Renal cortical epithelial cell (primary cell): ENCODE measurements at places on chromosomes 12 and 14.

DNA sequence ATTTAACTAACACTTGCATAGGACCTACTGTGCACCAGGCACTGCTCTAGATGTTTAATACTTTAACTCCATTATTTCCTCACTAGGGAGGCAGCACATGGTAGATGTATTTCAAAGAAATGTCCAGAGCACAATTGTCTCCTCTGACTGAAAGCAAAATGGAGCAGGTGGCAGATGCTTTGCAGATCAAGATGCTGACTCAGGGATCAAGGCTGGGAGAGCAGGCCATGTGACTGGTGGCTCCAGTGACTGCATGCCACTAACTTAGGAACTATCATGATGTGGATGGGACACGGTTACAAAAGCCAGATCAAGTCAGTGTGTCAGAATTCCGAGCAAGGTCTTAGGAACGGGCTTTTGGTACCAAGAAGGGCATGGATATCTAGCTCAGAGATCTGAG, 28.2 kb downstream of the SERPINA11 start:
- DNase-seq: no peak

DNA sequence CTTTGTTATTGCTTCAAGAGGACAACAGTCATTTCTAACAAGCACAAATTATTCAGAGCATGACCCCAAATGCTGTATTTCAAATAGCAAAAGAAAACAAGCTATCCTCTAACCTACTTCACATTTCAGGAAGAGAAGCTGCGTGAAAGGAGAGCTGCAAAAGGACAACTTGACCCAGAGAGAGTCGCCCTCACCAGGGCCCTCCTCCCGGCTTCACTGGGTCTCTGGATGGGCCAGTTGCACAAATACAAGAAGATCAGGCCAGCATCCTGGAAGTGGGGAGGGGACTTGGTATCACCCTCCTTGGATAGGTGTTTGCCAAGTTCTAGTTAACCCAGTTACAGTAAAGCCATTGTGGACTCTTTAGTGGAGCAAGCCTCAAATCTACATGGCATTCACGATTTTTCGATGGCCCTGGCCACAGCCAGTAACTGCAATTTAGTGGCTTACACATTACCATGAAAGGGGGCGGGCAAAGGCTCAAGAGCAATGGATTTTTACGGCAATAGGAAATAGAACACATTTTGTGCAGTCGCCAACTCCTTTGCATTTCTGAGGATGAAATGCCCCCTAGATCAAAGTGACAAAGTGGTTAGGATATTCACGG, 166.9 kb upstream of the DIO2 start:
- no peak for DNase-seq

DNA sequence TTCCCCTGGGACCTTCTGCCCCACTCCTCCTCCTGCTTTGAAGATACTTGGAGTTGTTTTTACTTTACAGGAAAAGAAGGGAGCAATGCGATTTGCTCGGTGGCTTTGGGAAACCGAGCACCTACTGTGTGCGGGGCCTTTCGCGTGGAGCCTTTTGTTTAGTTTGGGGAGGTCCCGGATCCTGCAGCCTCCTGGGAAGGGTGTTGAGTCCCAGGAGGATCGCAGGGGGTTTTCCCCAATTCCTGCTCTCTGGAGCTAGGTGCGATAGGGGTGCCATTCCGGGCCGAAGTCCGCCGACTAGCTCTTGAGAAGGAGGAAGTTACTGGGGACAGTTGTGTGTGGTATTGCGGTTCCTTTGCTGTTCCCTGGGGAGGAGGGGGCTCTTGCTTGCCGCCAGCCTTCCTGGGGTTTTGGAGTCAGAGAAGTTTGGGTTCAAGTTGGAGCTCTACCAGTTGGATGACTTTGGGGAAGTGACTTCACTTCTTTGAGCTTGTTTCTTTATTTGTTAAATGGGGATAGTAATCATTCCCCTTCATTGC, 1.1 kb downstream of the BRI3BP start:
- peak; percentile 14 for DNase-seq

- peak; percentile 46 for DNase-seq
Observed at GRCh38 chr14:20631880-20632389, 9.6 kb downstream of the OR6S1 start.

- DNase-seq: no peak
Observed at GRCh38 chr12:131372706-131373195, 338.1 kb upstream of the SFSWAP start.

DNA sequence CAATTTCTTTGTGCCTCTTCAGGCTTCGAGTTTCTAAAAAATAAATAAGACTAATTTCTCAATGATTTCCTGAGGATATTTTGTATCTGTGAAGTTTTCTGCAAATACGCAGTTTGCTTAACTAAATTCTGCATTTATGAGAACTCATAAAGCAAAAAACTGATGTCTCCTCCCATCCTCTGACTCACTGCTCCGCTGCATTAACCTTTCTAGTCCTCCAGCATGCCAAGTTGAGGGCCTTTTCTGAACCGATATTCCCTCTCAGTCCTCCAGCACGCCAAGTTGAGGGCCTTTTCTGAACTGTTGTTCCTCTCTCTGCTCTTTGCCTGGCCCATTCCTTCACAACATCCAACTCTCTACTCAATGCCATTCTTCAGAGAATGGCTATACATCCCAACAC, 3.2 kb downstream of the IPO8 start:
- DNase-seq: peak; percentile 1

GRCh38 chr14:78228702-78229327, 58.6 kb downstream of the NRXN3 start:
- DNase-seq: no peak

- DNase-seq: peak; percentile 26
Observed at GRCh38 chr12:50157259-50157658, 9.9 kb downstream of the CERS5 start.

- no peak for DNase-seq
Observed at GRCh38 chr12:32897281-32897610, 669 bp upstream of the PKP2 start.

DNA sequence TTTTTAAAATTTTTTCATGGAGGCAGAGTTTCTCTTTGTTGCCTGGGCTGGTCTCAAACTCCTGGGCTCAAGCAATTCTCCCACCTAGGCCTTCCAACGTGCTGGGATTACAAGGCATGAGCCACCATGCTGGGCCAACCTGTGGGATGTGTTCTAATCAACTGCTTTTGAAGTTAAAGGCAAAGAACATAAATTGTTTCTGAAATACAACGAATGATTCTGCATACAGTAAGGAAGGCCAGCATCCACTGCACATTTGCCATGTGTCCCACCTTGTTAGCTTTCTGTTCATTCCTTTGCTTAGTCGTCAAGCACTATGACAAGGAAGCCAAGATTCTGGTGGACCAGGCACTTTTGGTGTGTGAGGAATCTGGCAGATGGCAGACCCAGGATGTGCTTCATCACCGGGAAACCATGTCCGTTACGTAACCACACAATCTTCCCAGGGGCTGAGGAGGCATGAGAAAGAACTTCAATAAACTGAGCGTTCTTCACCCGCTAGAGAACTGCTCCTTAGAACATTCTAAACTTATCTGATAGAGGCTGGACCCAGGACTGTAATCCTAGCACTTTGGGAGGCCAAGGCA, 24.5 kb downstream of the MOK start:
- peak; percentile 85 for DNase-seq

- DNase-seq: no peak
Observed at GRCh38 chr12:58285551-58285950, 344.2 kb downstream of the ATP23 start.

DNA sequence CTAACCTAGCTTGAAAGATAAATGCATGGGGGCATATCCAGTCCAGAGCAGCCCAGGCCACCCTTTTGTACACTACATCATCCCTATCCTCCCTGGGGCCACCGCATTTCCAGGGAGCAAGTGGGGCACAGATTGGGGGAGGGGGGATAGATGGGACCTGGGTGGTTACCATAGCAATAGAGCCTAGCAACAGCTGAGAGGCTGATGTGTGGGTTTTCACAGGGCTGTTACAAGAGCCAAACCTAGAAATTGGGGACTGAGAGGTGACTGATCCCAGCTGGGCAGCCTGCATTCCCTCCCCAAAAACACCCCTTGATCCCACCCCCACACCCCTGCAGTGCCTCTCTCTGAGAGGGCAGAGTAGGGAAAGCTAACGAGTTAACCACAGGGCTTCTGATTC, 3.7 kb upstream of the ZNF384 start:
- no peak for DNase-seq

DNA sequence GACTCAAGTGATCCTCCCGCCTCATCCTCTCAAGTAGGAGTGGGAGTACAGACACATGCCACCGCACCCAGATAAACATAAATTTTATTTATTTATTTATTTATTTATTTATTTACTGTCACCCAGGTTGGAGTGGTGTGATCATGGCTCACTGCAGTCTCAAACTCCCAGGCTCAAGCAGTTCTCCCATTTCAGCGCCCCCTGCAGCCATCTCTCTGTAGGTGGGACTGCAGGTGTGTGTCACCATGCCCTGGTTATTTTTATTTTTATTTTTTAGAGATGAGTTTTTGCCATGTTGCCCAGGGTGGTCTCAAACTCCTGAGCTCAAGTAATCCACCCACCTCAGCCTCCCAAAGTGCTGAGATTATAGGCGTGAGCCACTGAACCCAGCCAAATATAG, 33.2 kb upstream of the KIF21A start:
- DNase-seq: no peak

DNA sequence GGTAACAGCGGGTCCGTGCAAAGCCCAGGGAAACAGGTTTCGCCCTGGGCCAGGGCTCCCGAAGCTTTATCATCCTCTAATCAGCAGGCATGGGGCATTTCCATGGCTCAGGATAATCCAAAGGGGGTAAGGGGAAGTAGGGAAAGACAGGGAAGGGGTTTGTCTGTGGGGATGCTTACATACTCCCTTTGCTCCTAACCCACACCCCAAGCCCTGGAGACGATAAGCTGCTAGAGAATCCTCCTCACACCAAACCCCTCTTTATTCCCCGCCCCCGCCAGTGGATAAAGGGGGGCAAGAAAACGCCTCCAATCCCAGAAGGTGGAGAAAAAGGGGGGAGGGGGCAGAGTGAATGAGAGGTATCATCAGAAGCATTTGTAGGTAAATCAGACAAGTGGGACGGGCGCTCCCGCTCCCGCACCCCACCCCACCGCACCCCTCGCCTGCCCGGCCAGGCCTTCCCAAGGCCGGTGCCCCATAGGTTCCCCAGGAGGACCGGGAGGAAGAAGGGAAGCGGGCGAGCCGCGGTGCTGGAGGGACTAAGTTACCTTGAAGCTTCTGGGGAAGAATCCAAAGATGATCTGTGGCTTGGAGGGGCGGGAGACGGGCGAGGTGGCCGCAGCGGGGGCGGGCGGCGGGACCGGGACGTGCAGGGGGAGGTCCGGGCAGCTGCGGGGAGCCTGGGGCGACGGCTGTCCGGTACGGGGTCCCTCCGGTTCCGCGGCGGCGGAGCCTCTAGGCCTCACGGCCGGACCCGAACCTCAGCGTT, 762 bp downstream of the PPP2R5E start:
- DNase-seq: no peak

- DNase-seq: no peak
Observed at GRCh38 chr14:68918612-68919011, 60.5 kb downstream of the ACTN1 start.

DNA sequence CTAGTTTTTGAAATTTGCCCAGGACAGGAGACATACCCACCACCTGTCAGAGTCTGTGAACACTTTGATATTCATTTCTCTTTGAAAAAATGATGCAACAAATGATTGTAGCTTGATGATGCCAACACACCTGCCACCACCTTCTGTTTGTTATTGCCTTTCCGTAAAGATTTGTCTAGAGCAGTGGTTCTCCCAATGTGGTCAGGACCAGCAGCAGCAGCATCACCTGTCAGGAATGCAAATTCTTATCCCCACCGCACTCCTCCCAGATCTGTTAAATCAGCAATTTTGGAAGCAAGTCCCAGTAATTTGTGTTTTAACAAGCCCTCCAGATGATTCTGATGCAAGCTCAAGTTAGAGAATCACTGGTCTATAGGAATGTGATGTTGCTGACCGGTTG, 9.9 kb downstream of the CCDC175 start:
- DNase-seq: no peak

DNA sequence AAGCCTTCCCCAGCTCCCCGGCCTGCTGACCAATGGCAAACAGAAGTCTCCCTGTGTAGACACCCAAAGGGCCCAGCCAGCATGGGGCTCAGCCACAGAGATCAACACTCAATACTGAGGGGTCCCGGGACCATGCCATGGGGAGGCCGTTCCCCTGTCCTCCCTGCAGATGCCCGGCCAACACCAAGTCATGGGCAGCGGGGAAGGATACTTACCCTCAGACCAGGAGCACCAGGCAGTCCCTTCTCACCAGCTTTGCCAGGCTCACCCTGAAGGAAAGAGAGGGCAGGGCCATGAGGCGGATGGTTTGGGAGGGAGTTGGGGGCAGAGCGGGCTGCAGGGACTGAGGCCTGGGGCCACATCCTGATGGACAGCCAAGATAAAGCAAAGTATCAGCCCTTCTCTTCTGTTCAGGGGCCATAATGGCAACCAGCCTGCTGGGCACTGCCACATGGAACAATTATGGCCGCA, 19.9 kb downstream of the COL2A1 start:
- DNase-seq: no peak

DNA sequence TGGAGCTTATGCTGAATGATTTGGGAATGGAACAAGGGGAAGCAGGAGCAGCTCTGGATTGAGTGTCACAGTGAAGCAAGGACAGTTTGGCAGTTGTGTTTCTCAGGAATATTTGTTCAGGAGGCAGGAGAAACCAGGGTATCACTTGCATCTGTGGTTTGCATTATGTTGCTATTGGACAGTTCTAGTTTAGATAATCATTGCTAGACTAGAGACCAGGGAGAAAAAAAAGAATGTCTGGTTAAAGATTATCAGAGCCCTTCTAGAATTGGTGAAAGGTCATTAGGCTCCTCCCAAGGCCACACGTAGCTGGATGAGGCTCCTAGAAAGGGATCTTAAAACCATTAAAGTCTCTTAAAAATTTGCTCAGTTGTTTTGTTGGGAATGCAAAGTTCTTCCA, 17.0 kb upstream of the SRSF5 start:
- peak; percentile 90 for DNase-seq

DNA sequence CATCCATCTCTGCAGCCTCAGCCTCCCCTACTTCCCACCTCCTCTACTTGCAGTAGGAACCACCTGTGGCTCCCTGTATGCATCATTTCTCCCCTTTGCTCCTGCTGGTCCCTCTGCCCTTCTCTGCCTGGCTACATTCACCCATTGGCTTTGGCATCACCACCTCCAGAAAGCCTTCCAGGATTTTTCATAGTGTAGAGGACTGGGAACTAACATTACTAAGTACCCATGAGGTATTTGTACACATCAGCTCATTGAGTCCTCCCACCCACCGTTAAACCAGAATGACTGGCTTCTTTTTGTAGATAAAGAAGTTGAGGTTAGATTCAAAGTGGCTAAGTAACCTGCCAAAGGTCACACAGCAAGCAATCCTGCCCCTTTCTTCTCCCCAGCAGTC, 17.1 kb downstream of the SYNE3 start:
- no peak for DNase-seq
